ENCODE measurements at places on chromosomes 4 and X.

DNA sequence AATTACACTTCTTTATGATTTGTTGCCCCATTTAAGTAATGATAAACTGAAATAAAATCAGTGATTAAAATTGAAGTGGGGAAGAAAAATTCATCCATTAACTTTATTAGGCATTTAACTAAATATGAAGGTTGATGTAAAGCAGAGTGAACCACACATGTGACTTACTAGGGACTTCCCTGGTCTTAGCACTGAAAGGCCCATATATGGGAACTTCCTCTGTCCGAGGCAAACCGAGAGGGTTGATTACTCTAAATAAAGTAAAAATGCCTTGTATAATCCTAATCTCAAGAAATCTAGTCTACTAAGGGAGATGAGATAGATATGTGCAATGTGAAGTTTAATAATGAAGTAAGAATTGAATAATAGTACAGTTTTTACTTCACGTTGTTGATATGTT is 403.9 kb upstream of the RPS6KA3 start:
- no peak for DNase-seq

DNA sequence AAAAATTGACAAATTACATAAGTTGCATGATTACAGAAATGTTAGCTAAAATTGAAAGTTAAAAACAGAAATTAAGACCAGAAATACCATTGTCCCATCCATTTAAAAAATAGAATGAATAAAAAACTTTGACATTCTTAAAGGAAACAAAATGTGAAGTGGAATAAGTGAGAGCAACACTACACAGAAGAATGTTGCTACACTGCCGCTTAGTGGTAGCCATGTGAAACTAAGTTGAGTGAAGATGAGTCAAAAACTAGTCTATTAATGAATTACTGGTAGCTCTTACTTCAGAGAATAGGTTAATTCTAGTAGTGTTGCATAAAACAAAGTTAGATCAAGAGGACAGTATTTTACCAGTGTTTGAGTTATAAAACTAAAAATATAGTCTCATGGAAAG is 571.0 kb upstream of the KLHL4 start:
- DNase-seq: no peak

- DNase-seq: no peak
Measured at GRCh38 chr4:159855731-159856130, 752.9 kb downstream of the RAPGEF2 start.

DNA sequence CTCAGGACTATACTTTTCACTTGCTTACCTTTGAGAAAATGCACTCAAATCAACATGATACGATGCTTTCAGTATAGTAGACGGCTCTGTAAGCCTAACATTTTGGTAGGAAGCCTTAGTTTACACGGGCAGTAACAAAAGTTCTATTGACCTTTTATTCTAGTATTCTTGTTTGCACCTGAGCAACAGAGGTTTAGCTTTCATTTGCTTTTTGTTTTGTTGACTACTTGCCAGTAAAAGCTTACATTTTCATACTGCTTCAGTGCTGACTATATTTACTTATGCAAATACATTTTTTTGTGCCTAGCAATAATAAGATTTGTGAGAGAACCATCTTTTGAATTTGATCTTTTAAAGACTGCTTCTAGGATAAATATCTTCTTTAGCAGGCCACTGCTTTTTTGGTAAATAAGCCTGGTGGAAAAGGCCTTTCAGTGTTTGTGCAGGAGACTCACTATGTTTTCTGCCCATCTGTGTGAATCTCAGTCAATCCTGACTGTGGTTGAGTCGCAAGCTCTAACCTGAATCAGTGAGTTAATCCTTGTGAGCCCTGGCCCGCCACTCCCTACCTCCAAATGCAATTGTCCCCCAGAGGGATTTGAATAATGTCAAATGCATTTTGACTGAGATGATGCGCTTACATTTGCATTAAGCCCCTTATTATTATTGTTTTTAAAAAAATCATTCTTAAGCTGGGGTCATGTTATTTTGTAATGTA is 21.9 kb downstream of the FHIP1A start:
- DNase-seq: no peak

GRCh38 chr4:1115528-1116293 is 2.3 kb upstream of the RNF212 start:
- DNase-seq: no peak

DNA sequence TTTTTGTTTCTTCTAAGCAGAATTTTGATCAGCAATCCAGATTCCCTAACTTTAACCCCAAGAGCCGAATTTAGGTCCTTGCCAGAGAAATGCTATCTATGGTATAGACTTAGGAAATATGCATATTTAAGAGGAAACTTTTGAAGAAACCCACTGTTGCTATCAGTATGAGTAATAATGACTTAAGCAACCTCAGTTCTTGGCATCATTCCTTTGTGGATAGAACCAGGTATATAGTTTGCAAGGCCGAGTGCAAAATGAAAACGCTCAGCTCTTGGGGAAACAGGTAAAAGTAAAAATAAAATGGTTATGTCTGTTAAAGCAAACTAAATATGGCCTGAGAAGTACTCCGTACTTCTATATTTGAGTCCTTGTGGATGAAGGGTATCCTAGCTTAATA is 78.1 kb downstream of the ARSF start:
- no peak for DNase-seq

DNA sequence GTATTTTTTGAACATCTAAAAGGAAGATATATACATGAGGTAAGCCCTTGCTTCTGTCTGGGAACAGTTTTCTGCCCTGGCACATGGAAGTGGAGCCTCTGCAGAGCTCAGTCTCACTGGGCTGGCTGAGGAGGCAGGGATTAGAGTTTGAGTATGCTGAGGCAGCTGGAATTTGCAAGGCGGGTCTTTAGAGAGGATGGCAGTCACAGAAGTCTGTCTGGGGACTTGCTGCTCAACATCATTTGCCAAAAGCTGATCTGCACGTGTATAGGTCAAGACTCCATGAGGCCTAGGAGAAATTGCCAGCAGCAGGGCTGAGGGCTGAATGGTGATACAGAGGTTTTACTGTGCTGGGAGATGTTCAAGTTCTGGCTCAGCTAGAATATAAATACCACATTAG is 163.6 kb upstream of the ANK2 start:
- no peak for DNase-seq

GRCh38 chr4:159460371-159460770 is 357.5 kb downstream of the RAPGEF2 start:
- DNase-seq: no peak

DNA sequence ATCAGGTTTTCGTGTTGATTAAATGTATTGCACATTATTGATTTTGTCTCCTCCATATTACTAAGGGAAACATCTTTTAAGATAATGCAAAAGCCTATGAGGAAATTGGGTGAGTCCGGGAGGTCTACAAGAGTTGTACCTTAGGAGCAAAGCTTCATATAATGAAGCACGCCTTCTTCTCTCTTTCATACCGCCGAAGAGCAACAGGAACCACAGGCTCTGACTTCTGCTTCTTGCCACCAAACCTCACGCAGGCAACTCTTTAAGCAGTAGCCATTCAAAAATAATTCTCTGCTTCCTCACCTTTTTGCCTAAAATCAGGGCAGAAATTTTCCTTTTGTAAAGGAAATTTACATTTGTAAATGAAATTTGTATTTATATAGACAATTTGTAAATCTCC is 139.6 kb downstream of the SPRY1 start:
- DNase-seq: no peak

DNA sequence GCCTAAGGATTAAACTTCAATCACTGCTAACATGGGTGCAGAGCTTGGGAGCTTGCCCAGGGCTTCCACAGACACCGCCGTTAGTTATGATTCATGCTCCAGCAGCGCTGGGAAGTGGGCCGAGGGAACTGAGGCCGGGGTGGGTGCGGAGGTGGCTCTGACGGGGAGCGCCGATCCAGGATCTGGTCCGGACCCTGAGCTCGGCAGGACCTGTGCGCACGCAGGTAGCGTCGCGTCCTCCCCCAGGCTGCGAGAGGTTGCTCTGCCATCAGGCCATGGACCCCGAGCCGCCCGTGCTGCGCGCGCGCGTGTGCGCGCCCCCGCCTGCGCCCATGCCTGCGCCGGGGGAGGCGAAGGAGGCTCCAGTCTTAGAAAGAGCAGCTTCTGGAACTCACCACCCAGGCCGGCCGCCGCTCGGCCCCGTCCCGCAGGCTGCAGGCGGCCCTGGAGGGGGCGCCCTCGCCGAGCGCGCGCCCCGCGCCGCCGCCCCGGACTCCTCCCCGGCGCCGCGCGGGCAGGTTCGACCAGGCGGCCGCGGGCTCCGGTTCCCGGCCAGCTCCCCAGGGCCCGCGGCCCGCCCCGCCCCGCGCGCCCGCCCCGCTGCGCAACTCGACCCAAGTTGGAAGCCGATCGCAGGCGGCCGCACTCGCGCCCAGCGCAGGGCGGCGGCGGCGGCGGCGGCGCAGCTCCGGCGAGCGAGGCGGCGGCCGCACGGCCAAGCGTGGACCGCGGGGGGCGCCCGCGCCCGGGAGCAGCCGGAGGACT is 732 bp upstream of the ADRA2C start:
- peak; percentile 60 for DNase-seq

GRCh38 chr4:55561889-55562288 is 15.2 kb upstream of the CLOCK start:
- DNase-seq: no peak

DNA sequence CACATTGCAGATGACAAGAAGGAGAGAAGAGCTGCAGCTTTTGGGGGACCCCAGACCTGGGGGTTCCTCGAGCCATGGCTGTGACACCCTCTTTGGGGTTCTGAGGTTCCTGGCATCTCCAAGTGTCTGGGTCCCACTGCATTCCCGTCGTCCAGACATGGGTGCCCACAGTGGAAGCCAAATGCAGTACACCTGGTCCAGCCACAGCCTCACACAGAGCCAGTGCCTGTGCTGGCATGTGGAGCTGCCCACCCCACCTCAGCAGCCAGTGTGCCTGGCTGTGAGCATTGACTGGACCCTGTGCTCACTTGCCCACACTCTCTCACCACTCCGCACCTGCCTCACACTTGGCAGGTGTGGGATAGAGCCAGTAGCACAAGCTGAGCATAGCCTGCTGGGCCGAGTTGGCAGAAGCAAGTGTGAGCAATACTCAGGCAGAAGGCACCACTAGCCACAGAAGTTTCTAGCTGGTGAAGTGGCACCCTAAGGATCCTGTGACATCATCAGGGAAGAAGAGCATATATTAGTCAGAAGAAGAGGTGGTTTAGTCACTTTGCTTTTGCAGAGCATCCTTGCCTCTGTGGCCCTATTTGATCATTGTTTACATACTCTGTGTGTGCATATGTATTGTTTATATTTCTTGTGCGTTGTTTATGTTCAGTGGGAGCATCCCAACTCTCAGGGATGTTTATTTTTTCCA is 65.0 kb upstream of the MAGEB2 start:
- DNase-seq: peak; percentile 12

- DNase-seq: no peak
Measured at GRCh38 chr4:155930330-155930729, 23.3 kb downstream of the CTSO start.

GRCh38 chr4:182065255-182065654 is 177.9 kb upstream of the TENM3 start:
- no peak for DNase-seq

- DNase-seq: no peak
Measured at GRCh38 chr4:302381-302780, 2.9 kb downstream of the ZNF732 start.

DNA sequence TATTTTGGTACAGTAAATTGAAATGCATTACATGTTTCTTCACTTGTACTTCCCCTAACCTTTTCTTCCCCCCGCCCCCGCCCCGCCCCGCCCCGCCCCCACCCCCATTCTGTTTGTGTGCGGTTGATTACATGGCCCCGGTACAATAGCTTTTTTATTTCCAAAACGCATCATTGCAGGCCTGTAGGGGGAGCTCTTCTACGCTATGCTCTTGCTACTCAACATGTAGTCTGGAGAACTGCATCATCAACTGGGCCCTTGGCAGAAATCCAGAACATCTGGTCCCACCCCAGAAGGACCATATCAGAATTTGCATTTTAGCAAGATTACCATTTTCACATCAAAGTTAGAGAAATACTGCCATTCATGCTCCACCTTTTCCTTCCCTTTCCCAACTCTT is 333.3 kb upstream of the DDX53 start:
- DNase-seq: peak; percentile 17
